ENCODE measurements at places on chromosomes 2 and 18.

- no peak for DNase-seq
These were observed 58.7 kb upstream of the CDH20 start for GRCh38 chr18:61274416-61274960.

- no peak for DNase-seq
These were observed 27.1 kb downstream of the RALB start for GRCh38 chr2:120279708-120280107.

DNA sequence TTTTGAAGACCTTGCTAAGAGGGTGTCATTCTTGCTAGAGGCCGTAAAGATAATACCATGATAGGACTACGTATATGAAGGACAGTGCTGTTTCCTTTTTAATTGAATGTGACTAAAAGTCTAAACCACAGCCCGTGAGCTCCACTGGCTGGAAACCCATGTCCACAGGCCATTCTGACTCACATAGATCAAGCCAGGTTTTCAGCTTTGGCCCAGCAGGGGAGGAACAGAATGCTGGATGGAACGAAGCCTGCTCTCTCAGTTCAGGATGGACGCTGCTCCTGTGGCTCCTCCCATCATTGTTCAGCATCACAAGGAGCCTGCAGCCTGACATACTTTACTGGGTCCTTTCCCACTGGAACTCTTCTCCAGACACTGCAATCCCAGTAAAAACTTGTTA lies 47.6 kb downstream of the ALPK2 start:
- DNase-seq, result no peak

GRCh38 chr2:33242845-33243244 lies 233.6 kb upstream of the RASGRP3 start:
- DNase-seq, result no peak

DNA sequence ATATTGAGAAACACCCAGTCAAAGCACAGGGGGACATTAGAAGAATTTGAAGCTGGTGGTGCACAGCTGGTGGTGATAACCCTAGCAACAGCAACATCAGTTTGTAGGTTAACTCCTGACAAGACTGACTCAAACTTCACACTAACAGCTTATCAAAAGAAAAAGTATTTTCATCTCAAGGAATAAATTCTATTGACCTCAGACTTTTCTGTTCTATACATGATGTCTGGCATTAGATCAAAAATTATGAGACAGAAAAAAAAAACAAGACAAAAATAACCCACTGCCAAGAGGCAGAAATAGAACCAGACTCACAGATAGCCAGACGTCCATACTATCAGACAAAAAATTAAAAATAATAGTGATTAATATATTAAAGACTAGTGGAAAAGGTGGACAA lies 126.1 kb downstream of the COL6A3 start:
- no peak for DNase-seq

- DNase-seq, result no peak
These were observed 86.5 kb downstream of the PTGR3 start for GRCh38 chr18:75122334-75122958.

- DNase-seq, result no peak
These were observed 67.6 kb downstream of the CRIM1 start for GRCh38 chr2:36423172-36423571.

DNA sequence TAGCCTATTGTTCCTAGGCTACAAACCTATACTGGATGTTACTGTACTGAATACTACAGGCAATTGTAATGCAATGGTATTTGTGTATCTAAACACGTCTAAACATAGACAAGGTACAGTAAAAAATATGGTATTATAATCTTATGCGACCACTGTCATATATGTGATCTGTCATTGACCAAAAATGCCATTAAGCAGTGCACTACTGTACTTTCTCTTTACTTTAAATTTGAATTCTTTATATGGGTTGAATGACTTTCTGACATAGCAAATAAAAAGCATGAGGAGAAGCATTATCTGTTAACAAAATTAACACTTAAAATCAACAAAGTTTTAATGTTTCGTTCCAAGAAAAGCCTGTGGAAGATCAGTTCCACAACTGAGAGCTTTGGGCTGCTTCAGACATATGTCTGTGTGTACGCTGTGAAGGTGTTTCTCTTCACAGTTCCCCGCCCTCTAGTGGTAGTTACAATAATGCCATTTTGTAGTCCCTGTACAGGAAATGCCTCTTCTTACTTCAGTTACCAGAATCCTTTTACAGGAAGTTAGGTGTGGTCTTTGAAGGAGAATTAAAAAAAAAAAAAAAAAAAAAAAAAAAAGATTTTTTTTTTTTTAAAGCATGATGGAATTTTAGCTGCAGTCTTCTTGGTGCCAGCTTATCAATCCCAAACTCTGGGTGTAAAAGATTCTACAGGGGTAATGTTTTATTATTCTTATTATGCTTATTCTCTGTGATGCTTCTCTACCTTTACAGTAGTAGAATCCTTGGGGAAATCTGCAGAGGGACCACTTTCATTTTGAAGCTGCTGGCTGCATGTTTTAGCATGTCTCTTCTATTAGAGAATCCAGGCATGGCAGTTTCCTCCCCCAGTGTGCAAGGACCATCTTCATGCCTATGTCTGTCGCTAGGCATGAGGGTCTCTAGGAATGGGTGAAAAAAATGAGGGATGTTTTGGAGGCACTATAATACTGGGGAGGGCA lies 54.5 kb downstream of the SCN2A start:
- DNase-seq, result no peak

DNA sequence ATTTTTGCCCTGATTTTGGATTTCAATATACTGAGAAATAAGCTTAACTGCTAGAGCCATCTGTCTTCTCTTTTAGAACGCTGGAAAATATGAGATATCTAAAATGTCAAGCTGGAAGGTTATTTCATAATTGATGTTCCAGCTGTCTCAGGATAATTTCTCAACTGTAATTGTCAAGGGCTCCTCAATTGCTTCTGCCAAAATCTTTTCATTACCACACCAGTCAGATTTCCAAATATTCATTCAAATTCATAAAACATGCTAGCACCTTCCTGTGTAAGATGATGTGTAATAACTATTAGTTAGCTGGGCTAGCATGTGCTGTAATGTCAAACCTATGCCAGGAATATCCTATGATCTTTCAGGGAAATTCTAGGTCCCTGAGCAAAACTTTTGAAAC lies 88.1 kb downstream of the TNFRSF11A start:
- no peak for DNase-seq

- no peak for DNase-seq
These were observed 212.5 kb downstream of the SETBP1 start for GRCh38 chr18:44893045-44893706.

GRCh38 chr2:223090039-223090438 lies 38.0 kb downstream of the KCNE4 start:
- DNase-seq, result no peak

GRCh38 chr2:41695198-41696113 lies 352.4 kb upstream of the PKDCC start:
- no peak for DNase-seq

GRCh38 chr2:170932948-170933347 lies 3.9 kb downstream of the GORASP2 start:
- DNase-seq, result no peak

GRCh38 chr18:13501891-13502290 lies 224.5 kb downstream of the FAM210A start:
- DNase-seq, result no peak

- DNase-seq, result peak; percentile 22
These were observed 595 bp downstream of the PARD6G start for GRCh38 chr18:80246445-80247392.

- no peak for DNase-seq
These were observed 298.9 kb upstream of the TRIB2 start for GRCh38 chr2:12417786-12418185.

- DNase-seq, result no peak
These were observed 766 bp downstream of the MFF start for GRCh38 chr2:227325839-227326195.

GRCh38 chr2:237616373-237616733 lies 11.0 kb upstream of the LRRFIP1 start:
- no peak for DNase-seq

DNA sequence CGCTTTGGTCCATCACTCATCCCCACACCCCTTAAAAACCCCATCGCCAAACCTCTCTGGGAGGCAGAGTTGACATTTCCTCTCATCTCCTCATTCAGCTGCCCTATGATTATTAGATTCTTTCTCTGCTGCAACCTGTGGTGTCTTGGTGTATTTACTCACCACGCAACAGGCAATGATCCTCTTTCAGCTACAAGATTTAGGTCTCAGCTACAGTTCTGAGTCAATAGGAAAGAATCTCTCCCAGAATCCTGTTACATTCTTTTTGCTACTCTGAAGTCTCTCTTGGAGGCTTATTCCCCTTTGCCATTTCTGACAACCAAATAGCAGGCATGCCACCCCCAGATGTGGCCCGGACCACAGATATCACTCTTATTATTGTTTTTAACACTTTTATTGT lies 468.3 kb upstream of the GYPC start:
- DNase-seq, result no peak

DNA sequence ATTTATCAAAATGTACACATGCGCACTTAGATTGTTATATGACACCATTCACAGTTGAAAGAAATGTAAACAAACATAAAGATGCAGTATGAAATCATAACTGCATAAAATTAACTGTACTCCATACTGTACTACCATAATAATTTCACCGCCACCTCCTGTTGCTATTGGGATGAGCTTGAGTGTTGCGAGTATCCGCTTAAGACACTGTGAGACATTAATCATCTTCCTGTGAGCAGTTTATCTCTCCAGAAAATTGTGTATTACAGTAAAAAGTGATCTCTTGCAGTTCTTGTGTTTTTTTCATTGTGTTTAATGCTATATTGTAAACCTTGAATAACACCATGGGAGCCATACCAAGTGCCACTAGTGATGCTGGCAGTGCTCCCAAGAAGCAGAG lies 46.1 kb downstream of the OLA1 start:
- no peak for DNase-seq

- no peak for DNase-seq
These were observed 262.8 kb downstream of the KCNE4 start for GRCh38 chr2:223314811-223315210.

Data from activated CD8-positive, alpha-beta memory T cell treated with anti-CD3 and anti-CD28 coated beads, Interleukin-2, amount 50 U/mL, for 4 hours (primary cell).